Hematopoietic multipotent progenitor cell treated with erythropoietin and hydrocortisone succinate and interleukin-3 and kit ligand, for 8 days (in vitro differentiated cells): ENCODE measurements at places on chromosomes 16 and 17.

DNA sequence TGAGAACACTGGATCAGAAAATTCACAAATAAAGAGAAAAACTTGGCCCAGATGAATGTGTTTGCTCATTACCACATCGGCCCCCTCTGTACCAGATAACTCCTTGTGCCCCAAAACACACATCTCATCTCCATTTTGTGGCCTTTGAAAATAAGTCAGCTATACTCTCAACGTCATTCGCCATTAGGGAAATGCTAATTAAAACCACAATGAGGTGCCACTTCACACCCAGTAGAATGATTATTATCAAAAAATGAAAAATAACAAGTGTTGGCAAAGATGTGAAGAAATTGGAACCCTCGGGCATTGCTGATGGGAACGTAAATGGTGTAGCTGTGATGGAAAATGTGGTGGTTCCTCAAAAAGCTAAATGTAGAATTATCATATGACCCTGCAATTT, 34.6 kb upstream of the AKTIP start:
- DNase-seq, result no peak

DNA sequence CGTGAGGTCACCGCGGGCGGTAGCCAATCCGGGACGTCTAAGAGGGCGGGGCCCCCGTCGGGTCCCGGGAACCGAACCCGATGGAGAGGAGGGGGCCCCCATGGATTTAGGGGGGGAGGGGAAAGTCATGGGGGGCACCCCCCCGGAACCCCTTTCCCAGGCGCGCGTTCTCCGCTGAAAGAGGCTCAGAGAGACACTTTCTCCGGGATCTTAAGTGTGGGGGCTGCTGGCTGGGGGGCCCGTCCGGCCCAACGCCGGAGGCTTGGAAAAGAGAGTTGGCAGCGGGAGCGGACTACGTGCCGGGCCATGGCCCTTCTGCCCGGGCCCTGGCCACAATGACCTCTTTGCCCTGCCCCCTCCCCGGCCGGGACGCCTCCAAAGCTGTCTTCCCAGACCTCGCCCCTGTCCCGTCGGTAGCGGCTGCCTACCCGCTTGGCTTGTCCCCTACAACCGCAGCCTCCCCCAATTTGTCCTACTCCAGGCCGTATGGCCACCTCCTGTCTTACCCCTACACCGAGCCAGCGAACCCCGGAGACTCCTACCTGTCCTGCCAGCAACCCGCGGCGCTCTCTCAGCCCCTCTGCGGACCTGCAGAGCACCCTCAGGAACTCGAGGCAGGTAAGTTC, at the start of gene DLX4:
Gene DLX4 (plus strand): TSS at position 57 of the 626 bp plus-strand sequence. CDS start 279 bp downstream, at position 336.
- no peak for DNase-seq

DNA sequence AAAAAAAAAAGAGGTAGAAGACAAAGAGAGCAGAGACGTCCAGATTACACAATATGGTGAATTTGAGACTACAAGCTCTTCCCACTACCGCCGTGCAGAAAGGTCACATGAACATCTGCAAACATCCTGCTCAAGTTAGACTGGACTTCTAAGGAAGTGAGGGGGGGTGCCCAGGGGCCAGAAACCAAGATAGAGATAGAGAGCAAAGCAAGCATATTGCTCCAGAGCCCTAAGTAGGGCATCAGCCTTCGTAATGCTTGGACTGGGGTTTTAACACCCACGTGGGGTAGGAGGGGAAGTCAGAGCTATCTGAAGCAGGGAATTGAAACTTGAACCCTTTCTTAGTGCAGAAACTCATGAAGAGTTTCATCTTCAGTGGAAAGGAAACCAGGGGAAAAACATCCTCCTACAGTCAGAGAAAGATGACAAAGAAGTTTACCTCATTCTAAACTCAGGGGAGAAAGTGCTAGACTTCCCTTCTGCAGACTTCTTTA, 8.7 kb downstream of the CLEC19A start:
- DNase-seq, result no peak

GRCh38 chr16:12902511-12903372, 1.3 kb downstream of the SHISA9 start:
- no peak for DNase-seq

GRCh38 chr17:75260641-75261335, 618 bp downstream of the GGA3 start:
- no peak for DNase-seq

GRCh38 chr16:11669380-11670146, 1.3 kb downstream of the SNN start:
- DNase-seq, result peak; percentile 18

- no peak for DNase-seq
Observed at GRCh38 chr16:13766334-13766733, 153.6 kb upstream of the ERCC4 start.

GRCh38 chr16:81774348-81774747, 4.7 kb upstream of the PLCG2 start:
- DNase-seq, result no peak

DNA sequence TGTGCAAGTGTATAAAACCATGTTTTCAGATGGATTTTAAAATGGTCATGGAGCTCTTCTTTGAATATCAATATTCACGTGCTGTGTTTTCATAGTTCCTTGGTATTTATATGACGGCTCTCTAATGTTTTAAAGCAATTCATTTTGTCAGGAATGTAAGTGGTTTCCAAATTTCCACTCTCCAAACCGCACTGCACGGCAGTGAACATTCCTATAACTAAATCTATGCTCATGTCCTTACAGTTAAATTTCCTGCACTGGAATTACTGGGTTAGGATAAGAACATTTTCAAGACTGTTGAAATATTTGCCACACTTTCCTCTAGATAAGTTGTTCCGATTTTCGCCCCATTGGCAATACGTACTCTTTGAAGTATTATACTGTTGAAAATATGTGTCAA, 398.9 kb downstream of the PMP22 start:
- no peak for DNase-seq
